ENCODE measurements at places on chromosomes 3 and 15.

DNA sequence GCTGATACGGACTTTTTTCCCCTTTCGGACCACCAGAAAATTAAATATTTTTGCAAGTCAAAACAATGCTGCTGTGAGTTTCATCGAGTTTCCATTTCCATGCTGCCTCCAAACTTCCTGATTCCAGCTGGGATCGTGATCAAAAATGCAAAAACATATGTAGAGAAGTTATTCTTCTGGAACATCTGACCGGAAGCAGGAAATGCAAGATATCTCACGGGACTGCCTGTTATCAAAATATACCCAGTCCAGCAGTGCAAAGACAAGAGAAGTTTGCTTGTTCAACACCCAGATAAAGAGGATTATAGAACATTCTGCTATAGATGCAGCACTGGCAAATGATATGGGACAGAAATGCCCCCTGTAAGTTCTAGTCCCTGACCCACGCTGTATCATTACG lies 726.7 kb upstream of the NR2F2 start:
- DNase-seq: no peak

DNA sequence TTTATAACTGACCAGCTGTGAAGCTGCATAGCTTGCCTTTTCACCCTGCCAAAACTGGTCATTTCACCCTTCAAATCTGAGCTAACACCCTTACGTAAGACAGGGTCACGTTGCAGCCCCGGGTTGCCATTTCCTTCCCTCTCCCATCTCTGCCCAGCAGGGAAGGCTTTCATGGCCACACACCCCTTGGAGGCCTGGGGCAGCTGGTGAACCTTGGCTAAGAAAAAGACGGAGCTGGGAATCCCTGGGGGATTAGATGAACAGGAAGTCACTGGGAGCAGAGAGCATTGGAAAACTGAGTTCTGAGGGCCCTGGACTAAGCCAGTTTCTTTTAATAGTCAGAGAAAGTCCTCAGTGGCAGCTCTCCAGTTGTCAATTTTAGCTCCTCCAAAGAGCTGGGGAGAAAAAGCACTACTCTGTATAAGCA lies 67.8 kb downstream of the TTC23 start:
- DNase-seq: no peak

DNA sequence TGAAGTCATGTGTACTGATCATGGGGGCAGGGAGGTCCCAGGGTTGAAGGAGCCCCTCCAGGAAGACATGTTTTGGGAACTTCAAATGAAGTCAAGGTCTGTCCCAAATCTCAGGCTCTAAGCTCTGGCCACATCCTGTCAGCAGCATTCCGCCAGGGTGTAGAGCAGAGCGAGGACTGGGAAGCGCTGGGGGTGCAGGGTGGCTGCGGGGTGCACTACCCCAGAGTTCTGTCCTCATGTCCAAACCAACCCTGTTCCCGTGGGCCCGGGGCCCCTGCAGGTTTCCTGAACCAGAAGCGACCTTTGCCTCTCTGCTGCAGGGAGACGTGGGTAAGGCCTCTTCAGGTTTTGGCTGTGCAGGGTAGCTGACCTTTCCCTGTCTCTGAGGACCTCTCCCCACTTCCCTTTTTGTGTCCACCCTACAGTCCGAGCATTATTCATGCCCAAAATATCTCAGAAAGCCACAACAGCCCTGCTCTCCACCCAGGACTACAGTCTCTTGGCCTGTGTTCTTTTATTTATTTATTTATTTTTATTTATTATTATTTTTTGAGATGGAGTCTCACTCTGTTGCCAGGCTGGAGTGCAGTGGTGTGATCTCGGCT lies 26.6 kb upstream of the FLNB start:
- DNase-seq: no peak

- DNase-seq: no peak
Observed at GRCh38 chr3:43178891-43179366, 73.0 kb upstream of the POMGNT2 start.
